SW 1271 (cell line): ENCODE measurements at places on chromosomes 2 and 18.
A peak's percentile ranks its signal among the peaks of the same experiment; 100 is the strongest.

DNA sequence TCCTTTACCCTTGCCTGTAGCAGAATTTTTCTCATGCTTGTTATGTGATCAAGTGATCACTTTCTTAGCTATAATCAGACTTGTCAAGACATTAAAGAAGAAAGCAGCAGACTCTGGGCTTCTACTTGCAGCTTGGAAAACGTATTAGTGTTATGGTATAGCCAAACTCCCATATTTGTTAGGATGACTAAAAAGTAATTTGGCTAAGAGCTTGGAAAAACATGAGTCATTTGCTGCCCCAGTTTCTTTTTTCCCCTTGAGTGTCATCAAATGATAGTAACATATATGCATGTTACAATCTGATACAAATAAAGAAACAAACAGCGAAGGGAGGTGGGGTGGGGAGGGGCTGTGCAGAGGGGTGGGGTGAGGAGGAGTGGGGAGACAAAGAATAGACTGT is 155.5 kb downstream of the IKZF2 start:
- DNase-seq: no peak

GRCh38 chr2:143996974-143997373 is 522.9 kb downstream of the ZEB2 start:
- DNase-seq: no peak

GRCh38 chr2:2527148-2527547 is 196.1 kb upstream of the MYT1L start:
- DNase-seq: no peak

- DNase-seq: no peak
These were observed 77.4 kb upstream of the ZCCHC2 start for GRCh38 chr18:62445386-62445917.

DNA sequence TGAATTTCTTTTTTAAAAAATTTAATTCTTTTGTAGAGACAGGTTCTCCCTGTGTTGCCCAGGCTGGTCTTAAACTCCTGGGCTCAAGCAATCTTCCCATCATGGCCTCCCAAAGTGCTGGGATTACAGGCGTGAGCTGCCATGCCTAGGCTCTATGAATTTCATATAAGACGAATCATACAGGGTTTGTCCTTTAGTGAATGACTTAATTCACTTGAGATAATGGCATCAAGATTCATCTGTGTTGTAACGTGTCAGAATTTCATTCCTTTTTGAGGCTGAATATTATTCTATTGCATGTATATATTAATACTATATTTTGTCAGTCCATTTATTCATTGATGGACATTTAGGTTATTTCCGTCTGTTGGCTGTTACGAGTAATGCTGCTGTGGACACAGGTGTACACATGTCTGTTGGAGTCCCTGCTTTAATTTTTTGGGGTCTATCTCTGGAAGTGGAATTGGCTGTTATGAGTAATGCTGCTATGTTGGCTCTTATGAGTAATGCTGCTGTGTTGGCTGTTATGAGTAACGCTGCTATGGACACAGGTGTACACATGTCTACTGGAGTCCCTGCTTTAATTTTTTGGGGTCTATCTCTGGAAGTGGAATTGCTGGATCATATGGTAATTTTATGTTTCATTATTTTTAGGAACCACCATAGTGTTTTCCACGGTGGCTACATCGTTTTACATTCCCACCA is 210.6 kb downstream of the CAMKMT start:
- peak; percentile 20 for DNase-seq

- DNase-seq: no peak
These were observed 138.4 kb upstream of the CCDC68 start for GRCh38 chr18:55097456-55098170.

DNA sequence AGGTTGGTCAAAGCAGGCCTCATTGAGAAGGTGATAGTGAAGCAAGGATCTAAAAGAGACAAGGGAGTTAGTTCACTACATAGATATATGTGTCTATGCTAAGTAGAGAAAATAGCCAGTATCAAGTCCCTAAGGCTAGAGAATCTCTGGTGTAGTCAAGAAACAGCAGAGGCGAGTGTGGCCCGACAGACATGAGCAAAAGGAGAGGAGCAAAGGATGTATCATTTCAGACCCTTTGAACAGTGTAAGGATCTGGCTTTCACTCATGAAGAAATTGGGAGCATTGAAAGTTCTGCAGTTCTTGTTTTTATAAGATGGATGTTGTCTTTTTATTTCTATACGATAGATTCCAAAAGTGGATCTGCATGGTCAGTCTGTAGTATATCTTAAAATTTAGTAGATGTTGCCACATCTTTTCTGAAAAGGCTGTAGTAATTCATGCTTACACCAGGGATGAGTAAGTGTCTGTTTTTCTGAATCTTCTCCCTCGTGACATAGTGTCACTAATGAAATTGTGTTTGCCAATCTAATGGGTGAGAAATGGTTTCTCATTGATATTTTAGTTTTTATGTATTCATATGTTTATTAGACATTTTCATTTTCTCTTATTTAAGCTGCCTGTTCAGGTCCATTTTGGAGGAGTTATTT is 18.8 kb downstream of the SP100 start:
- no peak for DNase-seq

DNA sequence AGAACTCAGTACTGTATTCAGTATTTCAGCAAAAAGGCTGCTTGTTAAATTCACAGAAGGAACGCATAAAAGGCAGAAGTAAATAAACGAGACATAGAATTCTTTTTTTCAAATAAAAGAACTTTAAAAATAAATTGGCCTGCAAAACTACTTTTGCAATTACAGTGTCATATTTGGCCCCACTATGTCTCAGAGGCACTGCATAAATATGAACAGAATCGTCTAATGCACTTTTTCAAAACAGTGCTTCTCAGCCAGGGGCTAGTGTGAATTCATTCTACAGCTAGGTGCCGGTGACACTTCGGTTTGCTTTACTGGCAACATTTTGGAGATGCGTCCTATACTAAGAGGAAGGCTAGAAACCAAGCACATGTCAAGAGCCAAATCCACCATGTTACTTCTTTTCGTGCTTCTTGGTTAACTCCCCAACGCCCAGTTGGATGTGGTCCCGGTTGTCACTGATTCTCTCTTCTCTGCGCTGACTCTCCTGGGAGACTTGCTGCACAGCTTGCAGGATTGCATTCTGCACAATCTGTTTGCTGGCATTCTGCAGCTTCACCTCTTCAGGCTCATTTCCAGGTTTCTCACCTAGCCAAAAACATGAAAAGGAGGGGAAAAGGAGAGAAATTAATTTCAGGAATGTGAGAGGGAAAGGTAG is 51.8 kb downstream of the AKAIN1 start:
- no peak for DNase-seq

DNA sequence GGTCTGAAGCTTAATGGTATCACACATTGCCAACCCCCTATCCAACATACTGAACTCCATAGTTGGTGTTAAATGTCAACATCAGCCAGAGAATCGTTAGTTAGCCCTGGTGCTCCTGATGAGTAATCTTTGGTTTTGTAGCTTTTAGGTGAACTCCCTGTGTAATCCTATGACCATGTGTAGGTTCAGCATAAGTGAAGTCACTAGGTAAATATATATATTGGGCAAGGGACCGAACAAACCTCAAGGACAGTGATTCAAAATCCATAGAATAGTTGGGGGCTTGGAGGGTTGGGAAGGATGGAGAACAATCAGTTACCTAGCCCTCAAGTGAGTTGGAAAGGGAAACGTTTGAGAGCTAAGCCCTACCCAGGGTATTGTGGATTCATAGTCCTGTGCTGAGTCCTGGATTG is 16.0 kb upstream of the AP1S3 start:
- DNase-seq: no peak

DNA sequence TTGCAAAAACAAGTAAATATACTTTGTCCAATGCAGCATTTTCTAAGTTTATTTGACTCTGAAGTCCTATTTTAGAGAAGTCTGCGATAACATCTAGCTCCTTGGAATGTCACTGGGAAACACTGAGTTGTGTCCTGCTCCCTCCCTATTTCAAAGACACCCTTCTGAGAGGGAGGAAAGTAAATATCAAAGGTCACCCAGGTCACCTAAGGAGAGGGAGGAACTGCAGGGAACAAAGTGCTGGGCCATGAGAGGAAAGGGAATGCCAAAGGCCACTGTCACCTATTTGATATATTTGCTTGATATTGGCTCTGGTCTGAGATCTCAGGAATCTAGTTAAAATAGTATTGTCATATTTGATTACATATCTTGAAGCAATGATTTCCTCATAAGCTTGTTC is 201.3 kb downstream of the GCA start:
- DNase-seq: no peak

DNA sequence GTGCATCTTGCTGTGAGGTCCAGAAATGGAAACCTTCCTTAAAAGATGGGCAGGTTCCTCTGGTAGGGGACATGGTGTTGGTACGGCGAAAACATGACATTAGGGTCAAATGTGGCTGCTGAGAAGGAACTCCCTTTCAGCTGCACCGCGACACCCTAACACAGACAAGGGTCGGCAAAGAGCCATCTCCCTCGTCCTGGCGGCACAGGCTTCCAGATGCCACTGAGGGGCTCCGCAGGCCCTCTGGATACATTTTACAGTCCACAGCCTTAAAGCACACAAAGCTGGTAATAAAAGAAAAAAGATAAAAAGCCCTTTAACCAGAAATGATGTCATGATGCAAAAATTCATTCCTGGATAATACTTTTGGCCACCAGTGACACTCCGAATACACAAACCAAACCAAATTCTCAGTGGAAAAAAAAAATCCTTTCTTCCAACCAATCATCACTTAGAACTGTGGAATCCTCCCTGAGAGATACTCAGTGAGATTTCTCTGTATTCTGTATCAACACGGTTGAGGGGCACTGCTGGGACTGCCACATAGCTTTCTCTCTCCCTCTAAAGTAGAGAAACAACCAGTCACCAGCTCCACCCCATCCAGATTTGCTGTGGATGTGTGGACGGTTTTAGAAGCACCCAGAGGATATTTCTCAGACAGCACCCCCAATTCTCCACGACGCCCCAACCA is 174.8 kb downstream of the HDAC4 start:
- DNase-seq: no peak

DNA sequence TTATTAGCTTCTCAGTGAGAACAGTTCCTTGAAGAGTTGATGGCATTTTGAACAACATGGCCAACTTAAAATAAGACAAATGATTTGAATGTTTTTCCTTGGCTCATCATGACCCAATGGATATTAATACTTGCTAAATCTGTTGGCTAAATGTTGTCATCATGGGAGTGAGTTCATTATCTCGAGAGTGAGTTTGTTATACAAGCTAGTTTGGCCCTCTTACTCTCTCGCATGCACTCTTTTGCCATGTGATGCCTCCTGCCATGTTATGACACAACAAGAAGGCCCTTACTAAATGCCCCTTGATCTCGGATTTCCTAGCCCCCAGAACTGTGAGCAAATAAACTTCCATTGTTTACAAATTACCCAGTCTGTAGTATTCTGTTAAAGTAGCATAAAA is 22.9 kb upstream of the SANBR start:
- no peak for DNase-seq

GRCh38 chr2:180690611-180691010 is 289.8 kb upstream of the UBE2E3 start:
- no peak for DNase-seq

GRCh38 chr2:219658196-219658846 is 30.9 kb downstream of the SLC4A3 start:
- no peak for DNase-seq

DNA sequence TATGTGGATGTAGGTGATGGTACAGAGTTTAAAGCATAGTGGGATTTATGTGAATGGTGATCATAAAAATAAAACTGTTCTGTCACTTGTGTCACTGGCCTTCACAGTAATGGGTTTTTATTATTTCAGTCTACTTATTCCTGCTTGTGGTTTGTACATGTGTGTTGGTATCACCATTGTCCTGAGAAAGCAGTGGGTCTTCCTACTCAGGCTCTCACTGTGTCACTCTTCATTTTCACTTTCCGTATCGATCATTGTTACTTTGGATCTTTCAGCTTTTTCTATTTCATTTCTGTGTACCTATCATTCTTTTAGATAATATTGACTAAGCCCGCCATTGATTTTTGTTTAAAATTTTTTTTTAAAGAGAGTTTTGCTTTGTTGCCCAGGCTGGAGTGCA is 7.4 kb downstream of the MRPL30 start:
- no peak for DNase-seq

GRCh38 chr2:53632714-53633113 is 134.9 kb upstream of the CHAC2 start:
- no peak for DNase-seq

DNA sequence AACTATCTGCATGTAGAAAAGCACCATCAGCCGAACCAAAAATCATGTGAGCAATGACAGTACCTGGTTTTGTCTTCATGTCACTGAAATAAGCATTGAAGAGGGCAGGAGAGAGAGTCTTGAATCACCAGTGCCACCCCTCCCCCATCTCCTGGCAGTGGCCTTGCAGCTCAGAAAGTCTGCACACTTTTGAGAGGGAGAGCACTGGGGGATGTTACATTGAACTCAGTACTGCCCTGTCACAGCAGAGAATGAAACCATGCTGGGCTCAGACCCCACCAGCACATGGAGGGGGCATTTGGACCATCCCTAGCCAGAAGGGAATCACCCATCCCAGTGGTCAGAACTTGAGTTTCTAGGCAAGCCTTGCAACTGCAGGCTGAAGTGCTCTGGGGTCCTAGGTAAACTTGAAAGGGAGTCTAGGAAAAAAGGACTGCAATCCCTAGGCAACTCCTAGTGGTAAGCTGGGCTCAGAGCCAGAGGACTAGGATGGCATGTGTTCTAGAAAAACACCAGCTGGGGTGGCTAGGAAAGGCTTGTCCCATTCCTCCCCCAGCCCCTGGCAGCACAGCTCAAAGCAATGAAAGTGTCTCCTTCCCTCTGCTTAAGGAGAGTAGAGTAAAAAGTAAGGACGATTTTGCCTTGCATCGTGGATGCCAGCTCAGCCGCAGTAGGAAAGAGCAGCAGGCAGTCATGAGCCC is 259.9 kb upstream of the MYT1L start:
- DNase-seq: no peak

GRCh38 chr2:165144315-165144714 is 59.5 kb downstream of the SCN3A start:
- no peak for DNase-seq

GRCh38 chr18:76367168-76368125 is 127.6 kb downstream of the ZNF516 start:
- DNase-seq: no peak

DNA sequence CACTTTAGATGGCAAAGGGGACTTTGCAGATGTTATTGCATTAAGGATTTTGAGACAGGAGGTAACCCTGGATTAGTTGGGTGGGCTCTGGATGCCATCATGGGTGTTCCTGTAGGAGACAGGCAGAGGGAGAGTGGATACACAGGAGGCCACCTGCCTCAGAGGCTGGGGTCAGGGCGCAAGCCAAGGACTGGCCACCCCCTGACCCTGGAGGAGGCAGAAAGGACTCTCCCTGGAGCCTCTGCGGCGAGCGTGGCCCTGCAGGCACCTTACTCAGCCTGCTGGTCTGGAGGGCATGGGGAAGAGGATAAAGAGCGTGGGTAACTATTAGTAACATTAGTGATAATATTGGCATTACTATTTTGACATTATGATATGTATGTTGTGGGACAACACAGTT is 21.6 kb upstream of the OTOS start:
- no peak for DNase-seq

GRCh38 chr2:240432430-240432819 is 3.0 kb upstream of the GPC1 start:
- DNase-seq: no peak

DNA sequence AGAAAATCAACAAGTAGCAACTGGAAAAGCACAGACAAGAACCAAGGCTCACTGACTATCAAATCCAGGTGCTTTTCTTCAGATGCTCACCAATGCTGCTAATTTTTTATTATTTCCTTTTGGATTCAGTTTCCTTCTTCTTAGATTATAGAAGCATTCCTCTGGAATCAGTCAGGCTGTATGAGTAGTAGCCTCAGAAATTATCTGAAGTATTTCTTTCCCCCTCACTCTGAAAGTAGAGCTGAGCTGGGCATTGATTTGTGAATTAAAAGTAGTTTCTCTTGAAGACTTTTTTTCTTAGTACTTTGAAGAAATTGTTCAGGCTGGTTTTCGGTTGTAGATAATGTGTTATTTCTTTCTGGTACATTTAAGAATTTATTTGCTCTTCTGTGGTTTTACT is 273.7 kb downstream of the NOL4 start:
- no peak for DNase-seq
